ENCODE measurements at places on chromosomes 12 and 14. TPM values are rescaled to one million over a fixed set of nuclear protein-coding genes. Genes with fewer than 3 reads are reported as not detected.

WNT1 gene
- not detected for total RNA-seq

- DNase-seq: no peak
These were observed 20.4 kb downstream of the FOS start for GRCh38 chr14:75299059-75299458.

SMOC1 gene
- total RNA-seq: not detected

- DNase-seq: no peak
These were observed 142.0 kb downstream of the SCARB1 start for GRCh38 chr12:124721501-124722162.

ZC2HC1C gene
- 9.5 TPM for total RNA-seq

GRCh38 chr12:69161829-69162228 is 77.5 kb upstream of the CPSF6 start:
- no peak for DNase-seq

DNA sequence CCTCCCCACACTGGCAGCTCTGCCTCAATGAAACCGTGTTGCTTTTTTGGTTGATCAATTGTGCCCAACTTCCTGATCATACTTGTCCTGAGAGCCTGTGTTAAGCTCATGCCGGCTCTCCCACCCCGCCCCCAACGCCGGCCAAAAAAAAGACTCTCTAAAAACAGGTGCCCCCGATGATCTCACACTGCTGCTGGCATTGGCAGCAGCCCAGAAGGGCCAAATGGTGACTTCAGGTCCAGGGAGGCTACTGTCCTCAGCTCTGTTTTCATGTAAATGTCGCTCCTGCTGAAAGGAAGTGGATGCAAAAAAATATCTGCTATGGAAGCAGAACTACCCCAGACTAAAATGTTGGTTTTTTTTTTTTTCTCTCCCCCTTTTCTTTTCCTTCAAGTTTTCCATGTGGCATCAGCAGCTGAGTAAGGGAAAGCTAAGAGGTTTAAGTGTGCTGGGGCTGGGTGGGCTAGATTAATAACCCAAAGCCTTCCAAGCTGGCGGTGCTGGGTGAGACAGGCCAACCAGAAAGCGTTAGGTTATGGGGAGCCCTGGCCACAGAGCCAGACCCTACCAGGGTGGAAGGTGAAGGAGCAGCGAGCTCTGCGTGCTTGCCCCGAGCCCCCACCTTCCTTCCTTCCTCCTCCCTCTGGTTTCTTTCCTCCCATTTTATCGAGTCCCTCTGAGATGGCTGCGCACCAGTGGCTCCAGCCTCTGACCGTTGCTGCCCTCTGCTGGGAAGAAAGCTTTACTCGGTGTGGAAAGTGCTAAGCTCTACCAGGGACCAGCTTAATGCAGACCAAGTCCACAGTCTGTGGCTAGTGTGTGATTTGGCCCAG is 396.1 kb downstream of the NRXN3 start:
- DNase-seq: peak; percentile 81

- no peak for DNase-seq
These were observed 54.9 kb upstream of the NCOR2 start for GRCh38 chr12:124622331-124622730.

GRCh38 chr12:113794774-113795173 is 171.4 kb downstream of the RBM19 start:
- no peak for DNase-seq

DNA sequence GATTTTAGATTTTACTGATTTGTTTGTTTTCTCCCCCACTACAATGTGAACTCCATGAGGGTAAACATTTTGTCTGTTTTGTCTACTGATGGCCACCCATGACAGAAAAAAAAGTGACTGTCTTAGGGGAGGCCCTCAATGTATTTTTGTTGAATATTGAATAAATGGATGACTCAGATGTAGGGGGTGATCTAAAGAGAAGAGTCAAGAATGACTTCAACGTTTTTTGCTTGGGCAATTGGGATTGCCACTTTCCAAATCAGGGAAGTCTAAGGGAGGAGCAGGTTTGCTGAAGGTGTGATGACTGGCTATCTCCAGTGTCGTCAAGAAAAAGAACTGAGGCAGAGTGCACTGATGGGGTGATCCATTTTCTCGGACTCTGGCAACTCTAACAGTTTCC is 10.7 kb upstream of the PHC1 start:
- DNase-seq: no peak

RABGGTA gene
- 39.2 TPM for total RNA-seq
